Activated naive CD8-positive, alpha-beta T cell treated with anti-CD3 and anti-CD28 coated beads, Interleukin-2, amount 10 ng/mL, durations not matched to agents 7 days and 5 days (primary cell): ENCODE measurements at places on chromosomes 12 and 14. TPM values are rescaled to one million over a fixed set of nuclear protein-coding genes. Genes with fewer than 3 reads are reported as not detected.

DNA sequence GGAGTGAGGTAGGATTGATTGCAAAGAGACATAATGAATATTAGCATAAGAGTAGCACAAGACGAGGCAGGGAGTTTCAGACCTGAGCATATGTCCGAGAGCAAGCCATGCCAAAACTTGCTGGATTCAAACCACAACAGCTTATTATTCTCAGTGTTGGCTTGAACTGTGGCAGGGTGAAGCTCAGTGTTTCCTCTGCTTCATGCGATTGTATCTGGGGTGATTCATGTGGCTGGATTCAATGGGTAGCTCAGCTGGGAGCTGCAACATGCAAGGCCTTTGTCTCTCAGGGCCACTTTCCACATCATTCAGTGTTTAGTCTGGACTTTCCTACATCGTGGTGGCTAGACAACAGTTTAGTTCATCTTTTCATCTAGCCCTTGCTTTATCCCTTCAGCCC, 22.1 kb upstream of the E2F7 start:
- H3K27me3 ChIP-seq, result peaks cover 5% of the 10 kb centered on the region
- H3K27ac ChIP-seq, result no peak overlapping the region
- no peak for DNase-seq
- H3K4me3 ChIP-seq, result no peak overlapping the region
- no peaks in the 10 kb centered on the region for H3K36me3 ChIP-seq
- H3K4me1 ChIP-seq, result no peaks in the 10 kb centered on the region

- H3K27ac ChIP-seq, result no peak overlapping the region
- H3K4me3 ChIP-seq, result no peak overlapping the region
- no peak for DNase-seq
- no peaks in the 10 kb centered on the region for H3K27me3 ChIP-seq
- H3K4me1 ChIP-seq, result peaks cover 4% of the 10 kb centered on the region
Observed at GRCh38 chr12:124518051-124518932, 49.1 kb downstream of the NCOR2 start.

GRCh38 chr12:88142610-88142991, 494 bp downstream of the TMTC3 start:
- DNase-seq, result no peak
- peaks cover 21% of the 10 kb centered on the region for H3K4me1 ChIP-seq
- no peaks in the 10 kb centered on the region for H3K27me3 ChIP-seq
- peaks cover 7% of the 10 kb centered on the region for H3K36me3 ChIP-seq

- H3K4me3 ChIP-seq, result no peak overlapping the region
- peaks cover 2% of the 10 kb centered on the region for H3K4me1 ChIP-seq
- H3K27ac ChIP-seq, result no peak overlapping the region
Observed at GRCh38 chr12:63304887-63305316, 153.9 kb upstream of the AVPR1A start.

- H3K4me1 ChIP-seq, result no peaks in the 10 kb centered on the region
- H3K4me3 ChIP-seq, result no peak overlapping the region
- no peak overlapping the region for H3K27ac ChIP-seq
- H3K27me3 ChIP-seq, result no peaks in the 10 kb centered on the region
Observed at GRCh38 chr14:62308316-62308715, 546.1 kb downstream of the SNAPC1 start.

DNA sequence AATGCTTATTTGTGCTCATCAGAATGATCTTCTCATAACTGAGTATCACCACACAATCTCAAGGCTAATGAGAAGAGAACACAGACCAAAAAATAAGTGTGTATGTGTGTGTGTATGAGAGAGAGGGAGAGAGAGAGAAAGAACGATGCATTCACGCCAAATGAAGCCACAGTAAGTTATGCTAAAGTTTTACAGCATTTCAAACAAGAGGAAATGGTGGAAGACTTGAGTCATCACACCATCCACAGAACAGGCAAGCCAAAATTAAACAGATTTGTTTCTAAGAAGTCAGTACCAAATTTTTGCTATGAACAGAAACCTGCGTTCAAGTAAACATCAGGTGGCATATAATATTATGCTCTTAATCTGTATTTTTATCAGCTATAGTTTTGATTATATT, 141.2 kb downstream of the MED13L start:
- H3K27me3 ChIP-seq, result no peaks in the 10 kb centered on the region
- DNase-seq, result no peak
- H3K27ac ChIP-seq, result peak overlapping the region; percentile 98
- H3K36me3 ChIP-seq, result peaks cover 4% of the 10 kb centered on the region
- peaks cover 49% of the 10 kb centered on the region for H3K4me1 ChIP-seq

DNA sequence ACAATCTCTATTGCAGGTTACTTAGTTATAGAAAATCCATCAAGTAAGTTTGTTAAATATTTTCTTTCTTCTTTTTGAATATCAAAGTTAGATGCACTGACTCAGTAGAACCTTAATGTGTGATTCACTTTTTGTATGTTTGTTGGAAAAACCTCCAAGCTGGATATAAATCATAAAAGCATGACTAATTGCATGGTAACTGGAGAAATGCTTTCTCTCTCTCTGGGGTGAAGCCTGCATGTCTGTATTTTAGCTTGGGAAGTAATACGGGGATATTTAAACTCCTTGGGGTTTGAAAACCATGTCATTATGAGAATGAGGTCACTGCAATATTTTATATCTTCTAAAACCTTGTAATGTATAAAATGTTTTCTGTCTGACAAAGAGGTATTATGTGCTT, 58.6 kb upstream of the MYF6 start:
- no peaks in the 10 kb centered on the region for H3K27me3 ChIP-seq
- no peak for DNase-seq
- H3K27ac ChIP-seq, result no peak overlapping the region
- H3K4me3 ChIP-seq, result no peak overlapping the region
- no peaks in the 10 kb centered on the region for H3K36me3 ChIP-seq

DNA sequence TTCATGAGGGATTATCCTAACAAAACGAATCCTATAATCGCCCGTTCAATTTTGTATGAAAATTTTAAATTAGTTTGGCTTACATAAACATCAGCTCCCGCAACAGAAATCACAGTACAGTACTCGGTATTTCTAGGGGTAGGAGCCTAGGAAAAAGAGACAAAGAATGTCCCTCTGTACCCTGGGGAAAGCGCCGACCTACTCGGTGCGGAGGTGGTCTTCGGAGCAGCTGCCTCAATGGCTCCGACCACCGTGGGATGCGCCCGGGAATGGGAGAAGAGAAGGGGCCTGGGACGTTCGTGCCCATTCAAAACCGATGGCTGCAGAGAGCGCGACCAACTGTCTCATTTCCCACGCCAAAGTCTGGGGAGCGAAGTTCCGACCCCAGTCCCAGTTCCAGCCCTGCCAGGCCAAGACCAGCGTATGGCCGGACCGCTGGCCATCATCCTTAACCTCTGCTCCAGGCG, 618 bp downstream of the GNPNAT1 start:
- DNase-seq, result no peak
- H3K27me3 ChIP-seq, result no peaks in the 10 kb centered on the region
- peak overlapping the region; percentile 65 for H3K27ac ChIP-seq
- peak overlapping the region; percentile 87 for H3K4me3 ChIP-seq

- H3K4me3 ChIP-seq, result no peak overlapping the region
- no peaks in the 10 kb centered on the region for H3K27me3 ChIP-seq
- peaks cover 20% of the 10 kb centered on the region for H3K4me1 ChIP-seq
- DNase-seq, result no peak
- peak overlapping the region; percentile 45 for H3K27ac ChIP-seq
- peaks cover 20% of the 10 kb centered on the region for H3K36me3 ChIP-seq
Observed at GRCh38 chr12:123939716-123940626, 32.7 kb downstream of the CCDC92 start.

GRCh38 chr14:91413547-91414474, 3.8 kb downstream of the CCDC88C start:
- peaks cover 50% of the 10 kb centered on the region for H3K36me3 ChIP-seq
- H3K4me3 ChIP-seq, result peak overlapping the region; percentile 94
- peak overlapping the region; percentile 99 for H3K27ac ChIP-seq
- DNase-seq, result no peak

GRCh38 chr14:70641548-70642302, at the start of gene TTC9:
Gene TTC9 (plus strand): TSS chr14:70641916. CDS start chr14:70642130, 214 bp downstream.
- H3K4me1 ChIP-seq, result peaks cover 39% of the 10 kb centered on the region
- DNase-seq, result peak; percentile 70
- H3K36me3 ChIP-seq, result peaks cover 8% of the 10 kb centered on the region
- H3K27ac ChIP-seq, result peak within 1 kb of the TSS; percentile 92

DNA sequence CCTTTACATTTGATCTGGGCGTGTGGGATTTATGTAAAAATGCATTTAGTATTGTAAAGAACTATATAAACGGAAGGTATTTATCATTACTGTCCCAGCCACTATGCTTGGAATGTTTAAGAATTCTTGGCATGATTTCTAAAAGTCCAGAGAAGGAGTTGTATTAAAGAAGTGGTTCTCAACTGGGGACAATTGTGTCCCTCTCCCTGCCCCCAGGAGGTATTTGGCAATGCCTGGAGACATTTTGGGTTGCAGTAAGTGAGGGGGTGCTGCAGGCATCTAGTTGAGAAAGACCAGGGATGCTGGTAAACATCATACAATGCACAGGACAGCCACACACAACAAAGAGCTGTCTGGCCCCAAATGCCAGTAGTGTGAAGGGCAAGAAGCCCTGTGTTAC, 7.2 kb downstream of the SLC38A1 start:
- no peaks in the 10 kb centered on the region for H3K27me3 ChIP-seq
- no peak overlapping the region for H3K4me3 ChIP-seq
- peaks cover 27% of the 10 kb centered on the region for H3K4me1 ChIP-seq
- H3K36me3 ChIP-seq, result peaks cover 21% of the 10 kb centered on the region

Gene CAPZA3
- not detected for total RNA-seq

Gene JAG2
- 3.2 TPM for total RNA-seq

Gene PTPRB
- not detected for total RNA-seq
